ENCODE measurements at places on chromosomes 3 and 15.

DNA sequence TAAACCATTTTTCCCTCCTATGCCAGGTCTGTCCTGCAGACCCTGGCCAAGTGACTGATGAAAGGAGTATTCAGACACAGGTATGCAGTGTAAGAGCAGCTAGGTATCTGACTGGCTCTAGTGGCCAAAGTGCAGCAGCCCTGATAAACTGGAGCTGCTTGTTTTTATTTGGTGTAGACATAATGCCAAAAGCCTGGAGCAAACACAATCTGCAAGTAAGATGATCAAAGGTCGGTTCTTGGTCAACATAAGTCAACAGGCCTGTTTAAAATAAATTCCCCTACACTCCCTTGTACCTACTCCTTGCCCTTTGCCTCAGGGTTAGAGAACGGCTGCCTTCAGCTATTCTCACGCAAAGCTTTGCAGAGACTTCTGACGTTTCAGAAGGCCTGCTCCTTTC is 1003.1 kb downstream of the ZPLD1 start:
- DNase-seq, result no peak

GRCh38 chr3:114241262-114241661 is 3.9 kb upstream of the ZNF80 start:
- no peak for DNase-seq

GRCh38 chr3:189975391-189975990 is 145.2 kb downstream of the P3H2 start:
- no peak for DNase-seq

- DNase-seq, result no peak
Measured at GRCh38 chr3:14369675-14370669, 32.4 kb upstream of the SLC6A6 start.

- no peak for DNase-seq
Measured at GRCh38 chr3:152830245-152830644, 4.7 kb upstream of the P2RY1 start.

DNA sequence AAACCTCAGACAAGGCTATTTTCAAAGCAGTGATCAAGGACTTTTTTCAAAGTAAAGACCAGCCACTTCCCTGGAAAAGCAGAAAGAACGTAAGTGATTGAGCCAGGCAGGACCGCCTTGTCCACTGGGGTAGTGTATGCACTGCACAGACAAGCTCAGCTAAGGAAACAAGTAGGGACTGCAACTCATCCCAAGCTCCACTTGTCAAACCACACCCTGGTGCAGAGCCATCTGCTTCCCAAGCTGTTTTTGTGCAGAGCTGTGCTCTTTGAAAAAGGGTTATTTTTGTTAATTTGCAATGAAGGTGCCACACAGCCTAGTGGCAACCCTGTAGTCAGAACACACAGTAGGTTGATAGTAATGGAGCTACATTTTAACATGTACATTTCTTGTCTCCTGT is 193.3 kb downstream of the ADAMTS9 start:
- no peak for DNase-seq

DNA sequence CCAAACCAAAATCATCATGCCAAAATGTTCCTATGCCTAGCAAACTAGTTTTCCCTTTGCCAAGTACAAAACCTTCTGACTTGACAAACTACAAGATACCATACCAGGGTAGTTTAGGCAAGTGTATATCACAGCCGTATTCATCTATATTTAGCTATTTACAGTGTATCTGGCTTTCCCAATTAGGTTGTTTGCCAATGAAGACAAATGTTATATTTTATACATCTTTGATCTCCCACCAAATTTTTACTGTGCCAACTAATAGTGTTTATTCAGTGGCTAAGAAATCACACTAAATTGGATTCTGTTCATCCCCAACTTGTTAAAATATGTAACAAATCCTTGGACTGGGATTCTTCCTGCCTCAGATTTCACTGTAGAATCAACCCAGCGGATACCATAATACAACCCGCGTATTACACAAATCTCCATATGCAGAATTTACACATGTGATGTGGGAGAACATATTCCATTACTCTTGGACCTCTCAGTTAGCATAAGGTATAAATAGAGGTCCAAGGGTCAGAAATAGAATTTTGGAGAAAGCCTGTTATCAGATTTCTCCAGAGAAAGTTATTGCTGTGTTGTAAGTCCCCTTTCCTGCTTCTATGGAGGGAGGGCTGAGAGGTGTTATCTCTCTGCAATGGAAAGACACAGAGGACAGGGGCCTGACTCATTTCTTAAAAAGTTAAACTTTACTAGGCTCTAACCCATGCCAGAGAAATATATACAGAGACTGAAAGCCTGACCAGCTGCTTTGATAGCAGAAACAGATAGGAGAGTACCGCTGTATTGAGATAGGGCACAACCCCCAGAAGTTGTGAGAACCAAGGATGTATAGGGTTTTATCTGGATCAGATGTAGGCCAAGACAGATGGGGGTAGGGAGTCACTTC is 467.0 kb downstream of the FGF12 start:
- no peak for DNase-seq

GRCh38 chr15:41028853-41029252 is 75.6 kb downstream of the CHAC1 start:
- no peak for DNase-seq

DNA sequence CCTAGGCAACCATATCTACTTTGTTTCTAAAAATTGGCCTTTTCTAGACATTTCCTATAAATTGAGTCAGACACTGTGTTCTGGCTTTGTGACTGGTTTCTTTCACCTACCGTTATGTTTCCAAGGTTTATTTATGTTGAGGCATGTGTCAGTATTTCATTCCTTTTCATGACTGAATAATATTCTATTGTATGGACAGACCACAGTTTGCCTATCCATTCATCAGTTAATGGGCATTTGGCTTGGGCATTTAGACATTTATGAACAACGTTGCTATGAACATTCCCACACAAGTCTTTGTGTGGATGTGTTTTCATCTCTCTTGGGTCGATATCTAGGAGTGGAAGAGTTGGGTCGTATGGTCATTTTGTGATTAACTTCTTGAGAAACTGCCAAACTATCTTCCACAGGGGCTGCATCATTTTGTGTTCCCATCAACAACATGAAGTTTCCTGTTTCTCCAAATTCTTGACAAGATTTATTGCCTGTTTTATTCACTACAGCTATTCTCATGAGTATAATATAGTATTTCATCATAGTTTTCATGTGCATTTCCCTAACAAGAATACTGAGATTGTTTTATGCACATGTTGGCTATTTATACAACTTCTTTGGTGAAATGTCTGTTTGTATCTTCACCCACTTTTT is 3.5 kb upstream of the EFCC1 start:
- no peak for DNase-seq

DNA sequence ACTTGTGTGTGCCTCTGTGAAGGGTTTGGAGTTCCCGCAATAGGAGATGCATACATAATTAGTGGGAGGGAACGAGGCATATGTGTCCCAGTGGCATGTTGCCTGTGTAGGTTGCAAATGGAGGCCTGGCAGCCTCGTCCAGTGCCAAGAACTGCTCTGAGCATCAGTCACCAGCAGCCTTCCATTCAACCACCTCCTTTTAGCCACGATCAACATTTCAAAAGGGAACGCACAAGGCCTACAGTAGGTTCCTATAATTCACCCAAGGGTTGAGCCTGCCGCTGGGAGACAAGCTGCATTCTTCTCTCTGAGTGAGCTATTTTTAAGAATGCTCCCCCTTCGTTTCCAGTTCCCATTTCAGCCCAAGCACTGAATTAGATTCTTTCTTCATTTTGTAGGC is 78.8 kb upstream of the CTNNB1 start:
- no peak for DNase-seq

DNA sequence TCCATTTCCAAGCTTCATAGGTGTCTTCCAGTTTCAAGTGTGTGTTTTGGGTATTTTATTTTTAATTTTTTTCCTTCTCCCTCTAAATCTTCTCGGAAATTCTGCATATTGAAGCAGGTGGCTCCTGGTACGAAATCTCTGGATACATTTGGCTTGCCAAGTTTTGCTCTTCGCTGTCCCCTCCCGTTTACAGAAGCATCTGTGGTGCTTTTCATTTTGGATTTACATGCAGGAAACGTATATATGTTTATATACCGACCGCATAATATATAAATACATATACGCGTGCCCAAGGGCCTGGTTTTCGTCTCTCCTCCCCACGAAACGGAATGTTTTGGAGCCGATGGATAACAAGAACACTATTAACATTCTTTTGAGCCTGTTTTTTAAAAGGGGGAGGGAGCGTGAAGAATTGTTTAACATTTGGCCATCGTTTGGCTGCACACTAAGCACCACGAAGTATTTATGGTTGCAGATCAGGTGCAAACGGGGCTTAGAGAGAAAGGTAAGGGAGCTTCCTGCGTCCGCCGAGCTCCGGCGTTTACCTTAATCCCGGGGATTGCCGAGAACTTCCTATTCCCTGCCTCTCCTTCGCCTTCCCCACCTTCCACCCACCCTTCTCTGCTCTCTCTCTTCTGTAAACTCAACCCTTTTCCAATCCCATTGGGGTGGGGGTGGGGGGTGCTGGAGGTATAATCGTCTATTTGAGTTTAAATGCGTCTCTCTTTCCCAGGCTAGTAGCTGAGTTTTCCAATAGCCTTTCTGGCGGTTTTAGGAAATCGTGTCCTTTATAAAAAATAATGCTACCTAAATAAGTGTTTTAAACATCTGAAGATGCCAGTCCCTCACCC is 1.1 kb upstream of the NLGN1 start:
- no peak for DNase-seq

- no peak for DNase-seq
Measured at GRCh38 chr15:64552281-64552948, 92.0 kb downstream of the ZNF609 start.
